NCI-H146 (cell line): ENCODE measurements at places on chromosomes 7 and 10.

- DNase-seq, result no peak
These were observed 3.1 kb upstream of the INPP5A start for GRCh38 chr10:132534391-132535064.

GRCh38 chr10:17237915-17238444 is 9.9 kb downstream of the VIM start:
- DNase-seq, result no peak

DNA sequence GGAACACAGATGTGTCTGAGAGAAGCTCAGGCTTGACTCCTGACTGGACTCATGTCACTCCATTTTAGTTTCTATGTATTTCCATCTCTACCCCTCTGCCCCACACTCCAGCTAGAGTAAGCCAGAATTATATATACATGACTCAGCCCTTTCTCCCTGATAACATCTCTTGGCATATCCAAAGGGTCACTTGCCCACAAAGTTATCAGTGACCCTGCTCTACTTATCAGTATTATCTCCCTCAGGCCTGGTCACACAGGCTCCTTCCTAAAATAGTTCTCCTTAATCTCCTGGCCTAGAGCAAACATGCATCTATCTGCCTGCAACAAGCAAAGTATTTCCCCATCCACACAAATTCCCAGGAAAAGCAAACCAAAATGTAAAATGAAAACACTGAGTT is 598.3 kb downstream of the SUGCT start:
- DNase-seq, result no peak

GRCh38 chr7:122577449-122578003 is 121.4 kb downstream of the RNF133 start:
- no peak for DNase-seq

DNA sequence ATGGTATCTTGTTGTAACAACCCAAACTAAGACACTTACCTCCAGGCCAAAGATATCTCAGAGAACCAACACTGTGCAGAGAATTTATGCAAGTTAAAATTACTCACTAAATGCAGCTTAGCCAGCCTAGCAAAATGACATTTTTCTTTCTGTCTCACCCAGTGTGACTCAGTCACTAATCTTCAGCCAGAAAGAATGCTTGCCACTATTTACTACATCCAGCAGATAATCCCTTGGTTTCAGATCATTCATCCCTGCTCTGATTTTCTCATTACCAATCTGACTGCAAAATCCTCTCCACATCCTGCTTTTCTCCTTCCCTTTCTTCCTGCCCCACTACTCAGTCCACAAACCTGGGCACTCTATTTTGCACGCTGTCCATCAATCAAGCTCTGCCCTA is 93.5 kb upstream of the NEBL start:
- no peak for DNase-seq

DNA sequence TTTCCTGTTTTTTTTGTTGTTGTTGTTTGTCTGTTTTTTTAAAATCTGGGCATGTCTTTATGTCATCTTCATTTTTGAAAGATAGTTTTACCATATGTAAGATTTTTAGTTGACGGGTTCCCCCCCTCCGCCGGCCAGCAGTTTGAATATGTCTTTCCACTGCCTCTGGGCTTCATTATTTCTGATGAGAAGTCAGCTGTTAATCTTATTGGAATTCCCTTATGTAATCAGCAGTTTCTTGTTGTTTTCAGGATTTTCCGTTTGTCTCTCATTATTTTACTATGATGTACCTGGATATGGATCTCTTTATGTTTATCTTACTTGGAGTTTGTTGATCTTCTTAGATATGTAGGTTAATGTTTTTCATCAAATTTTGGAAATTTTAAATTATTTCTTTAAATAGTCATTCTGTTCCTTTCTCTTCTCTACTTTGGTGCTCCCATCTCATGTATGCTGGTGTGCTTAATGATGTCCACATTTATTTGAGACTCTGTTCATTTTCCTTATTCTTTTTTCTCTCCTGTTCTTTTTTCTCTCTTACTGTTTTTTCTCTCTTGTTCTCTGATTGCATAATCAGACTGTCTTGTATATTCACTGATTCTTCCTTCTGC is 9.7 kb downstream of the EXOC6 start:
- DNase-seq, result no peak

GRCh38 chr10:55220975-55221374 is 419.9 kb upstream of the PCDH15 start:
- no peak for DNase-seq

GRCh38 chr10:5364890-5365338 is at the start of gene UCN3:
UCN3 (plus strand) TSS chr10:5364966; CDS start chr10:5373721, 8,755 bp downstream.
- DNase-seq, result peak; percentile 89

GRCh38 chr10:67175354-67175753 is 249.5 kb downstream of the LRRTM3 start:
- no peak for DNase-seq

DNA sequence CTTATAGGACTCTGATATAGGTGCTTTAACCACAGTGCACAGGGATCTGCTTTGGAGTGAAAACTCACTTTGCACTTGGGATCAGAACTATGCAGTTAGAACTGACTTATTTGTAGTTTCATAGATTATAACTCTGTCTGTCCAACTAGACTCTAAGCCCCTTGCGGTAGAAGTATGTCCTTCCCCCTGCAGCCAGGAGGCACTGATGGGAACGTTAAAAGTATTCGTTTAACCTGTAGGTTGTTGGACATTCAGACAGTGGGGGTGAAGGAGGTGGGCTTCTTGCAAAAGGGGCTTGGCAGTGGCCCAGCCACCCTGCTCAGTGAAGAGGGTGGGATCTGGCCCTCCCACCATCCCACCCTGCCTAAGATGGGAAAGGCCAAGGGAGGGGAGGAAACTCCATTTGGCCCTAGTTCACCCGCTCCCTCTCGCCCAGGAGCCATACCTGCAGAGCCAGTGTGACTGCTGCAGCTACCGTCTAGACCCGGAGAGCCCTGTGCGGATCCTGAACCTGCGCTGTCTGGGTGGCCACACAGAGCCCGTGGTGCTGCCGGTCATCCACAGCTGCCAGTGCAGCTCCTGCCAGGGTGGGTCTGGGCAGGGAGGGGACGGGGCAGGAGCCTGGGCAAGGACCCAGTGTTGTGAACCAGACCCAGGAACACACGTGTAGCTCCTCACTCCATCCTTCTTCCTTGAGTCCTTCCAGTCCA is 5.7 kb upstream of the ZNF862 start:
- no peak for DNase-seq

GRCh38 chr10:127919418-127920271 is 12.7 kb downstream of the PTPRE start:
- DNase-seq, result no peak

DNA sequence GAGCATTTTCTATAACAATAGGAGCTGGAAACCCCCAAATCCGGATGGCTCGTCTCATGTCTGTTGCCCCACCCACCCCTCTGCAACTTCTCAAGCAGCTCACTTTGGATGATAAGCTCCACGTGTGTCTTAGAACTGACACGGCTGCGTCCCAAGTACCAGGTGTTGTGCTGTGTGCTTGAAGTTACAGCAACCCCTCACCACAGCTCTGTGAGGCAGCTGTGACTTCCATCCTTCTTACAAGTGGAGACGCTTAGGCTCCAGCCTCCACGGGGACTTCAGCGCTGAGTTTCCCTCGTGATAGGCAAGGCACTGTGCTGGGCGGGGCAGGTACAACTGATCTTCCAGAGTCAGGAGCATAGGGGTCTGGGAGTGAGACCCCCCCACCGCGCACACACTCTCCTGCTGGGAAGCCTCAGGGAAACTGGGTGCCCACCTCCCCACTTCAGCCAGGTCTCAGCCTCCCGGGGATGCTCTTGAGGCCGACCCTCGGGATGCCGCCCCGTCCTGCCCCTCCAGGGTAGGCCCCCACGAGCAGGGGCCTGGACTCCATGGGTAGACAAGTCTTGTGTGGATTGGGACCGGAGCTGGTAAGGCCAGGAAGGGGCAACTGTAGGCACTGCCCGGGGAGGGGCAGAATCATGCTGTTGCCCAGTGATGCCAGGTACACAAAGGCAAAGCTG is 31.4 kb downstream of the EN2 start:
- DNase-seq, result no peak

DNA sequence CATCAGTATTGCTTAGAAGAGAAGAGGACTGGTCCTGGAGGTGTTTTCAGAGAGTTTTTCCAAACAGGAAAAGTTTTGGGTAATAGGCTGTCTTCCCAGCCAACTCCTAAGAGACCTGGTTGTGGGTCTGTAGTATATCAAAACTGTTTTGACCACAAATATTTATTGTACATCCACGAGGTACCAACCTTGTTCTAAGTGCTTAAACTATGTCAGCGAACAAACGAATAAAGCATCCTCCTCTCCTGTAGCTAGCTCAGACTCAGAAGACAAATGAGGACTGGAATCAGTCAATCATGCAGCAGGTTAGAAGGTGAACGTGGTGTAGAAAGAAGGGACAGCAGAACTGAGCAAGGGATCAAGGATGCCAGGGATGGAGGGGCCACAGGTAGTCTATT is 61.6 kb upstream of the MKI67 start:
- no peak for DNase-seq

DNA sequence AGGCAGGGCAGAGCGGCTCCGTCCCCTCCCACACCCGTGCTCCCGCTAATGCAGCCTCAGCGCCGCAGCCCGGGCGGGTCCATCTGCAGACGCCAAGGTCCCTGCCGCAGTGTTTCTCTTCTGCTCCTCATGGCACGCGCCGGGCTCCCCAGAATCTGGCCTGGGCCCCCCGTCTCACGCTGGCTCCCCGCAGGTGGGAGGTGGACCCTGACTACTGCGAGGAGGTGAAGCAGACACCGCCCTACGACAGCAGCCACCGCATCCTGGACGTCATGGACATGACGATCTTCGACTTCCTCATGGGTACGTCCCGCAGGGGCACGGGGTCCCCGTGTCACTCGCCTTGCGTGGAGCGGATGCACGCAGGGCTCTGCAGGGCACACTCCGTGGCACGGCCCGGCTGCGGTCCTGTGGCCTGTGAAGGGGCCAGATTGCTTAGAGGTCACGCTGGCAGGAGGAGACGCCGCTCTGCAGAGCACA is 33.5 kb upstream of the FOXL3 start:
- DNase-seq, result no peak

GRCh38 chr10:48670978-48671913 is 13.4 kb upstream of the WDFY4 start:
- DNase-seq, result peak; percentile 79

GRCh38 chr7:137718355-137718754 is 128.4 kb downstream of the DGKI start:
- DNase-seq, result no peak

- DNase-seq, result no peak
These were observed 55.6 kb downstream of the PCDH15 start for GRCh38 chr10:54745436-54745835.

DNA sequence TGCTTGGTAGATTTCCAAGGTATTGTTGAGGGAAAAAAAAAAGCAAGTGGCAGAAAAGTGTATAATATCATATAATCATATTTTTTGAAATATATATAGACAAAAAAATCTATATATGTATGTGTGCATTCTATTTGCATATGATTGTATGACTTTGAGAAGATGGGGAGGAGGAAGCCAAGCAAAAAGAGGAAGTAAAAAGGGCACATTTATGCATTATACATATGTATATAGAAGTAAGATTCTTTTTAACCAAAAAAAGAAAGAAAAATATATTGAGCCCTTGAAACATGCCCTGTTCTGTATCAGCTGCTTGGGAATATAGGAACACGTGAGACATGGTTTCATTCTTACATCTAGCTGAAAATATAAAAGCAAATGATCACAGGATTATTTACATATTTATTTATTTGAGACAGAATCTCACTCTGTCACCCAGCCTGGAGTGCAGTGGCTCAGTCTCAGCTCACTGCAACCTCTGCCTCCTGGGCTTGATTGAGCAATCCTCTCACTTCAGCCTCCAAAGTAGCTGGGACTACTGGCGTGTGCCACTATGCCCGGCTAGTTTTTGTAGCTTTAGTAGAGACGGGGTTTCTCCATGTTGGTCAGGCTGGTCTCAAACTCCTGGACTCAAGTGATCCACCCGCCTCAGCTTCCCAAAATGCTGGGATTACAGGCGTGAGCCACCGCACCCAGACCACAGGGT is 18.0 kb upstream of the SLF2 start:
- no peak for DNase-seq

DNA sequence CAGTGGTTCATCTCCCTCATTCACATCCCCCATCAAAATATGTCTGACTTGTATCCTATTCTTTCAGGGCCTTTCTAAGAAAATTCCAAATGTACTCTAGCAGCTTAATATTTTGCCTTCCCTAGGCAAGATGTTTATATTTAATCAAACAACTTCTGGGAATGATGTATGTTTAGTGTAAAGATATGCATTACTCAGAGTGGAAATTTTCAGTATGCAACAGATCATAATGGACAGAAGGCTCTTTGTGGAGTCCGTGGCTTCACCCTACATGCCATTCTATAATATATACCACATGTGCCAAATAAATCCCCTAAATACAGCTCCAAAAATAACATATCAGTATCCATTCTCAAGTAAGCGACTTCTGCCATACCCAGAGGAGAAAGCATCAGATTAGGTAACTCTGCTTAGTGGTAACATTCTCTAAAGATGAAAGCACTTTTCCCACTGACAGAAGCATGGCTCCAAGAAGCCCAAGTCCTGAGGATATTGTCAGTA is 316.6 kb downstream of the KCNMA1 start:
- DNase-seq, result no peak

GRCh38 chr7:123528265-123528664 is 6.1 kb downstream of the IQUB start:
- DNase-seq, result no peak

DNA sequence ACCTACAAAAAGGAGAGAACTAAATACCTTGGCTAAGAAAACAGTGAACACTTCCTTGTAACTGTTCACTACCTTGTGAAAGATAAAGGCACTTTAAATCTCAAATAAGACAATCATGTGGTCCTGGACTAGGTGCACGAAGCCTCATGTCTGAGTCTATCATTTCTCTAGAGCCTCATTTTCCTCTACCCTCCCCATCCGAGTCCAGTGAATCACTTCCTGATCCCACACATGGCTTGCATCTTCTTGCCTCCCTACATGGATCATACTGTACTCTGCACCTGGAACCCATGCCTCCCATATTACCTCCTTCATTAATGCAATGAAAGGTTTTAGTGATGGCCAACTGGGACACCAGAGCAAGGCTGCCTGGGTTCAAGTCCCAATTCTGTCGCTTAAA is 34.5 kb downstream of the SNX10 start:
- no peak for DNase-seq

DNA sequence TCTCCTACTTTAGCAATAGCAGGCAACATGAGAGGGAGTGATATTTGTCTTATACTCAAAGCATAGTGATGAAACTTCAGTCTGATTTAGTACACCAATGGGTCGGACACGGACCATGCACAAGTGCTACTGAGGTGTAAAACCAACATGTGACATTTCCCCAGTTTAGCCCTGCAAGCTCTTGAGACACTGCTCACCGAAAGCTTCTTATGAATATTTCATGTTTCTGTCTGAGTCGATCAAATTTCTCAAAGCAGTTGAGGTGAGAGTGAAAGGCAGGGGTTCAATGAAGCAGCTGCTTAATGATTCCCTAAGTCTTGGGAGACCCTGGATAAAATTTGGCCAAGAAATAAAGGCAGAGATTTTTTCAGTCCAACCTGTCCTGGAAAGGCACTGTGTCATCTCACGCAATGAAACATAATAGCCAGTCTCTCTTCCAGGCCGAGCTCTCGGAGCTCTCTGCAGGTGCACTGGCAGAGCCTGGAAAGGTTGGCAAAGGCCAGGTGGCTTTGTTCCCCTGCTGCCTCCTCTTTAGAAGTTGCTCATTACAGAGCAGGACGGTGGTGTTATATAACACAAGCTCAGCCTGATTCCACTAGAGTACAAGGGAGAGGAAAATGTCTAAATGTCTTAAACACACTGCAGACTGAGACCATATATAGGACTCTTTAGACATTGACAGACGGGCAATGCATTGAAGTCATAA is 33.9 kb upstream of the XPNPEP1 start:
- DNase-seq, result peak; percentile 92
